ENCODE measurements at places on chromosomes 11 and 22.

DNA sequence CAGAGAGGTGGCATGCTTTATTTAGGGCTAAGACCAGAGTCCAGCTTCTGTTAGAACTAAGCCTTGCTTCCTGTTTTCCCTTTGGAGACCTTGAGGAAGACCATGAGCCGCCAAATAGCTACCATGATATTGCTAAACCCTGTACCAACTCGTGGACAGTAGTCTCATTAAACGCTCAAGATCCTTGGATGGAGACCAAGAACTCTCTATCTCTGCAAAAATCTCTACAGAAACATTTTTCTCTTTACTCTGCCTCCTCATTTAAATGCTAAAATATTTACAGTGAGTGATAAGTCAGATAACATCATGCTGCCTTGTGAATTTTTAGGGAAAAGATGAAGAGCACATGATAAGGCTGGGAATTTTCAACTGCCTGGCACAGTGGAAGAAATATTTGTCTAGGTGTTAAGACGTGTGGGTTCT lies 197.8 kb downstream of the MAML2 start:
- no peak for DNase-seq

GRCh38 chr22:25402501-25403283 lies 161.8 kb upstream of the GRK3 start:
- DNase-seq: no peak

GRCh38 chr11:130766650-130767565 lies 149.4 kb downstream of the SNX19 start:
- no peak for DNase-seq

DNA sequence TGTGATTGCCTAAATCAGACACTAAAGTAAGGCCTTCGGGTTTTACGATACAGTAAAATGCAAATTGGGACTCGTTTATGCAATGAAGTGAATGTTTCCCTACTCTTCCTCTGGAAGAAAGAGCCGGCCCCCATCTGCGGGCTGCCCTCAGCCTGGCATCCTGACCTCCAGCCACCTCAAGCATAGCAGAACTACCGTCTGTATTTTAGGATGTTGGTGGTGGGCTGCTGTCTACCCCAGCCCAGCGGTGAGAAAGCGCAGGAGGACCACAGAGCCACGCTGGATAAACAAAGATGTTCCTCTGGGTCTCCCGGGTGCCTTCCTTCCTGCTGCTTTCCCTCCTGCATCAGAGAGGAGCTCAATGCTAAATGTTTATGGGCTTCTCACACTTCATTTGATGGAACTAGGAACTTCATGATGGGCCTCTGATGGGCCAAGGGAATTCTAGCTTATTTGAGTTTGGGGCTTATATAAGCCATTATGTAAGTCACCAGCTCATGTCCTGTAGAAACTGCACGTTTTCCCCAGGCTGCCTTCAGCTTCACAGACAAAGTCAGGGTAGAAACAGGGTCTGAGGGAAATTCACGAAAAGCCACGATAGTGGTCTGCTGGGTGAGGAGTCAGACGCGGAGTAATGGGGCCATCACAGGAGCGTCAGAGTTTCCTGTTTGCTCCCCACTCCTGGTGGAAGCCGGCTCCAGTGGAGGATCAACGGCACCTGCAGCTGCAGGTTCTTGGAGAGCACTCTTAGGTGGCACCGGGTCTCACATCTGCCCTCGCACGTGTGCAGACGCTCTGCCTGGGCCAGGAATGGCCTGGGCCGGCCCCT lies 287.4 kb downstream of the BRD1 start:
- DNase-seq: no peak

- no peak for DNase-seq
Observed at GRCh38 chr11:124676386-124676785, 2.7 kb downstream of the SPA17 start.

GRCh38 chr11:97996762-97997161 lies 1024.0 kb upstream of the CNTN5 start:
- no peak for DNase-seq

GRCh38 chr11:12212174-12212820 lies 101.9 kb downstream of the MICAL2 start:
- no peak for DNase-seq

DNA sequence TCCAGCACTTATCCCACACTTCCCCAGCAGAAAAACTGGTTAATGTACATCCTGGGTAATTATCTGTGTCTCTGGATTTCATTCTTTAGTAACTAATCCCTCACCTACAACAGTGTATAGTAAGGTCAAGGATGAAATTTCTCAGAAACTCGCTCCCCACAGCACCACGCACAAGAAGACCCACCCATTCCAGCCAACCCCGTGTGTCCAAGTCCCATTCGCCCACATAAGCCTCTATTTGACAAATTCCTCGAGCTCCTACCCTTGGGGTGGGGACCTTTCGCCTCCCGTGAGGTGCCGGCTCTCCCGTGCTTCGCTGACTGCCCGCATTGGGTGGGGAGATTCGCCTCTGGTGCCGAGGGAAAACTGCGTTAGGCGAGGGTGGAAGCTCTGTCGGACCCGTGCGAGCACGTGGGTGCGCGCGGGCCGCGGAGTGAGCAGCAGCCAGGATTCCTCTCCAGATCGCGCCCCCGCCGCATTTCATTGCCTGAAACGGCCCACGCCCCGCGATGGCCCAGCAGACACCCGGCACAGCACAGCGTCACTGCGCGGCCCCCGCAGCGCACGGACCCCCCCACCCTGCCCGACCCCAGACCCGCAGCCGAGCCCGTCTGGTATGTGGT lies 866 bp downstream of the EXPH5 start:
- DNase-seq: peak; percentile 9

GRCh38 chr11:125451400-125452124 lies 44.5 kb downstream of the FEZ1 start:
- DNase-seq: no peak

DNA sequence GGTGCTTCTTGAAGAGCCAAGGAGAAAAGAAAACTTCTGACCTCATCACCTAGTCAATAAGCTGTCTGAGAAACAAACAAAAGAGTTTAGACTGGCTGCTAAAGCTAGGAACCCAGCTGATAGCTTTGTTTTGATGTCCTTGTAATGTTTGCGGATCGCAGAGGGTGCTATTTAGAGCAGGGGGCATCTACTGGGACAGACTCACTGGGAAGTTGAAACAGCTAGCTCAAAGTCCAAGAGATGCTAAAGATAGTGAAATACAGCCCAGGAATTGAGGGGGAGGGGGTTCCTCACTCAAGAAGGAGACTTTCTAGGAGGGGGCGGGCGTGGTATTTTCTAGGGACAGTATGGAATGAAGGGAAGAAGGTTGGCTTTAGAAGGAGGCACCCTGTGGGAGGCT lies 18.9 kb downstream of the ZBTB16 start:
- DNase-seq: no peak

GRCh38 chr11:128936606-128937251 lies 5.9 kb downstream of the TP53AIP1 start:
- DNase-seq: no peak

- no peak for DNase-seq
Observed at GRCh38 chr22:47189056-47189916, 426.8 kb downstream of the TBC1D22A start.

- peak; percentile 87 for DNase-seq
Observed at GRCh38 chr11:64225608-64226506, at the start of the genes NUDT22 and TRPT1. Gene NUDT22 (plus strand): TSS chr11:64226274. CDS start chr11:64226653, 379 bp downstream. Gene TRPT1 (minus strand): TSS chr11:64226186. CDS start chr11:64225860, 326 bp downstream.

DNA sequence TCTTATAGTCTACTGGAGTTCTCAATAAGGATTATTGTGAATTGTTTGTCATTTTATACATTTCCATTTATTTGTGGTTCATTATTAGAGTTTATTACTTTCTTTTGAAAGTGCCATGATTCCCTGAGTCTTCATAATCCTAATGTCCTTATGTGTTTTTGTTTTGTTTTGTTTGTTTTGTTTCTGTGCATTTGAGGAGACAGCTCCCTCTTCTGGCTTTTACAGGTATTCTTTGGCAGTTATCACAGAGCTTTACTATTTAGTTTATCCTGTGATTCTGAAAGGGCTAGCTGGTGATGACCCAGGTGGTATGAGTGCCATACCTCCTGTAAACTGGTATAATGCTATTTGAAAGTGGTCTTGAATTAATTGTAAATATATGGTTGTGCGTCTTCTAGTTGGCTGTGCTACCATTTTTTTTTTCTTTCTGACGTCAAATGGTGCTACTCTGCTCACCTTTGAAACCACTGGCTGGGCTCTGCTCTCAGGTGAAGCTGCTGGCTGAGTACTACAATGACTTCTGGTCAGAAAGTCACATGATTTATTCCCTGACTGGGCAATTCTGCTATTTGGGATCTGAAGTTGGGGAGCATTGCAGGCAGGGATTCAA lies 751.2 kb downstream of the JRKL start:
- DNase-seq: no peak

GRCh38 chr11:56799691-56800210 lies 51.3 kb upstream of the OR9G4 start:
- DNase-seq: no peak

DNA sequence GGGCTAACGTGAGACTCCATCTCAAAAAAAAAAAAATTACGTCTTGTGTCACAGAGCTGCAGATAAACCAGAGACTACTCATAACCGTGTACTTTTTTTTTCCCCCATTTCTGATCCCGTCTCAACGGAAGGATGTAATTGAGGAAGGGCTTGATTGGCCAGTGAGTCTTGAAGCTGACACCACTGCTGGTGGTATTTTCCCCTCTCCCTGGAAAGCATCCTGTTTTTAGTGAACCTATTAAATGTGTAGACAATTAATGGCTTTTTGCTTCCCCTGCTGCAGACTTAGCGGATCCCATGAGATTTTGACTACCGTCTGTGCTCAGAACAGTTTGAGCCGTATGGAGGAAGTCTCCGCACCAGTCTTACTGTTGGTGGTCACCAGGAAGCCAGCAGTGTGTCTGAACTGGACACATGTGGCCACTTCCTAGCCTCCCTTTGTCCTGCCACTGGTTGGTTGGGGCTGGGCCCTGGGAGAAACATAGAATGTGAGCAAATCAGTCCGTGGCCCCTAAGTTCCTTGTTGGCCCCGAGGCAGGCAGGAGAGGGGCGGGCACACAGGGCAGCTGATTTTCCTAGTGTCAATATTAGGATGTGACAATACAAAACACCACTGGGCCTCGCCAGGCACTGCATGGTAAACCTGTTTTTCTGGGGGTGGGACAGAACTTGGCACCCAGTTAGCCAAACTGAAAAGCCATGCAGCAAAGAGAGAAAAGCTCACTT lies 3.1 kb downstream of the BIK start:
- no peak for DNase-seq

DNA sequence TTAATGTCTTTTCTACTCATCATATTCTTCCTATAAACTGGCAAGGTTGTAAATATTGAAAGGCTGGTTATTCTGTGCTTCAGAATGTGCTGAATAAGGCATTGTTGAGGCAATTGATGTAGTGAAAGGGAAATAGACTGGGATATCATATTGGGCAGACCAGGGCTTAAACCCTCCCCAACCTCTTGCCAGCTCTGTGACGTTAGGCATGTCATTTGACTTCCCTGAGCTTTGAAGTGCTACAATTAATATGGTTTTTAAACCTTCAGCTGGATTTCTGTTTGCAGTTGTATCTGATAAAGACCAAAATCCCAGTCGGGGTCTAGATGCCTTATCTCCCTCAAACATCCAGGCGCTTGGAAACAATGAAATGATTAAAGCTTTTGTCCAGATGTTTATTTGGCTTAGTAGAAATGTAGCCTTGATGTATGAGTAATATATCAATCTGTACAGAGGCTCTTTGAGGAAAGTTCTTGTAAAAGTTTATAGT lies 208.1 kb downstream of the DBX1 start:
- no peak for DNase-seq
